Peyer's patch (tissue), 4 donors: ENCODE measurements at places on chromosomes 6 and 20.

GRCh38 chr6:12289933-12290820 lies at the start of gene EDN1:
Gene EDN1 (plus strand): TSS chr6:12290361. CDS start chr6:12290630, 269 bp downstream.
- DNase-seq, result peak; percentile 89

DNA sequence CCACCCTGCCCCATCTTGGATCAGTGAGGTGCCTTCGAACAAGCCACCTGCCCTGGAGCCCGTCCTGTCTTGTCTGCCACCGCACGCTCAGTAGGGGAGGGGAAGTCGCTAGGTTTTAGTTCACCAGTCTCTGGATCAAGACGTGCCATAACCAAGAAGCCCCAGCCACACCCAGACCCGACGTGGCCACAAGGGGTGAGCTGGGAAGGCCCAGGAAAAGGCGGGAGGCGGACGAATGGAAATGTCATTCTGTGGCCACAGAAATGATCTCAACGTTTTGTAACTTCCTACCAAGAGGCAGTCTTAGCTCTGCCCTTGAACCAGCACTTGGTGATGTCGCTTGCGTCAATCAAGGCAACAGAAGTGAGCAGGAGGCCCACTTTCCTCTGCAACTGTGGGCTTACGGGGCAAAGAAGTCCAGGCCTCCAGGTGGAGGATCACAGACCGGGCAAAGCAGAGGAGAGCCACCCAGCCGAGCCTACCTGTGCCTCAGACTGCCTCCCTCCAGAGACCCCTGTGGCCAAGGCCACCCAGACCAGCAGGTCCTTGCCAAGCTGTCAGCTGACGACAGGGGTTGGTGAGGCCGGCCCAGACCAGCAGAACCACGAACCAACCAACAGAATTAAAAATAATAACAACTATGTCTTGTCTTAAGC lies 14.5 kb downstream of the GMEB2 start:
- DNase-seq, result no peak

GRCh38 chr6:1285956-1286355 lies 25.9 kb upstream of the FOXQ1 start:
- no peak for DNase-seq

DNA sequence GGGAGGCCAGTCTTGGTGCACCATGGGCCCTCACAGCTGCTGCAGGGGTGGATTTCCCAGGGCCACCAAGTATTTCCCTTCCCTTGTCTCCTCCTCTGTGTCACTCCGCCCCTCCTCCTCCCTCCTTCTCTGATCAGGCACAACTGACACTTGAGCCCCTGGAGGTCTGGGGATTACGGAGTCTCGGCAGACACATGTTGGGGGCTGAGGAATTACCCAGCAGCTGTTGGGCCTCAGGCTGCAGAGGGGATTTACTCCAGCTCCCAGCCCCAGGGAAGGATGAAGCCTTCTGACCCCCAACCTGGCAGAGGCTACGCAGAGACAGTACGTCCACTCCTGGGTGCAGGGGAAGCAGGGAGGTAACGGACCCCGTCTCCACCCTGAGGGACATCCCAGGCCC lies 420.5 kb upstream of the SULF2 start:
- DNase-seq, result no peak

DNA sequence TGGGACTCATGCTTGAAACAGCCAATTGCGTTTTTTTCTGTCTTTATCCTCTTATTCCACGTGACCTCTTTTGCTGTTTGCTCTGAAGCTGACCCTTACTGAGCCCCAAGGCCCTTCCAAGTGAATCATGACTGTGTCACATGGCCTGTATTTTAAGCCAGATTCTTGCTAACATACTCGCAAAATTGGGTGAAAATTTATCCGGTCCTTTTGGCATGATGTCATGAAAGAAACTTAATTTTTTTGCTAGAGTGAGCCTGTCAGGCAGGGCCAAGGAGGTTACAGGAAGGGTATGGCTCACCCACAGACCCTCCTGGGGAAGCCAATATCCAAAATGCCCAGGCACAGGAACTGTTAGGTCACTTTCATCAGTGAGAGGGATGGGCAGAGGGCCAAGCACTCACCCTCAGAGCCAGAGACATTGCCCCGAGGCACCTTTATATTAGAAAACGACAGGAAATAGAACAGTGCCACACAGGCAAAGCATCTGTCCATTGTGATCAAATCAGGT lies 296.7 kb downstream of the CDH26 start:
- no peak for DNase-seq

GRCh38 chr20:32111753-32112152 lies 2.2 kb downstream of the TM9SF4 start:
- no peak for DNase-seq

- no peak for DNase-seq
Observed at GRCh38 chr6:10418361-10418861, 3.5 kb upstream of the TFAP2A start.

DNA sequence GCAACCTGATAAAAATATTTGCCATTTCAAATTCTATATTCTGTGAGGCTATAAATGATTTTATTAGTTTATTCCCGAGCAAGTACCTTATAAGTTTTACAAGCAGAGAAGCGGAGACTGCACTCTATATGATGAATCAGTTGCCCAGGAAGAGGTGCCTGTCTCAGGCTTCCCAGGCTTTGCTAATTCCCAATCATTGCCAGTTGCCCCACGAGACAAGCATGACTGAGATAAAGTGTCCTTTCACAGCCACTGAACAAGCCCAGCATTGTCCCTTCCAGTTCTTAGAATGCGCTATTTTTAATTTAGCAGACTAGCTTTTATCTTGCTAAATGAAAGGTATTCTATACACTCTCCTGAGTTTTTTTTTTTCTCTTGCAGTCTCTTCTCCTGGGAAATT lies 260.7 kb downstream of the ALDH8A1 start:
- no peak for DNase-seq

DNA sequence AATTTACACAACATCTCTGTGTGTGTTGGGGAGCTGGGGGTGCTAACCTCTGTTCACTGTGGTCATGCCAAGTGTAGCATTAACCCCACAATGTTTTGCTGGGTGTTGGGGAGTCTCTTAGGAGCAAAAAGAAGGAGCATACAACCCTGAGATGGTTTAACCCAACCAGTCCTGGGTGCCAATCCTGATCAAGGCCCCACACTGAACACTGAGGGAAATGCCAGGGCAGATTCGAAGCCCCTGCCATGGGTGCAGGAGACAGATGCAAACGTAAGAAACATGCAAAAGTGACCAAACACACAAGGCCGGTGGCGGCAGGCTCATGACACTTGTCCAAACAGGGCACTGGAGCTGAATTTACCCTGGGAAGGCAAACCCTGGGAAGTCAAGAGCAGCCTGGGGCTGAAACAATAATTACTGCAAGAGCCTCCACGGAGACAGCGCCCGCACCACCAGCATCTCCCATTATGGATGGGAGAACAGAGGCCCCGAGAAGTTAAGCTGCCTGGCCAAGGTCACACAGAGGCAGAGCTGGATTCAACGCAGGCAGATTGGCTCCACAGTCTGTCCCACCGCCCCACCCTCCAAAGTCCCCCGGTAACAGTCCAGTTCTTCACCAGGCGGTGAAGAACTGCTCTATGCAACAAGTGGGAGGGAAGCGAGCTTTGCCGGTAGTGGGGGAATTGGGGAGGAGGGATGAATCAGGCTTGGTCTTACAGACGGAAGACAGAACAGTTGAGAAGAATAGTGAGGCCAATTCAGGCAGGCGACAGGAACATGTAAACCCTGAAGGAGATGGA lies 8.5 kb downstream of the ACSS1 start:
- no peak for DNase-seq

DNA sequence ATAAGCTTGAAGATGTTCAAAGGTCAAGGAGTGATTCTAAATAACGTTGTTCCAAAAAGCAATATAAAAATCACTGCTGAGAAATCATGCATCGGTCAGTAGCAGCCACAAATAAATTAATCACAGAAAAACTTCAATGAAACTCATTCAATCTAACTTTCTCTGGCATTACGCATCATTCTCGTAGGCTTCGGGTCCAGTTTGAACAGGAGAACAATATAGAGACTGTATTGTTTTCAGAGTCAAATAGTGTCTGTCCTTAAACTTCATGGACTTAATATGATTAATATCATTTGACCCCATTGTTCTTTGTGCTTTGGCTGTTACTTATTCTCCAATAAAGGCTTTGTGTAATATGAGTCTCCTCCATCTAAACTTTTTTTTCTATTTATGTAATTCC lies 200.4 kb downstream of the C6orf118 start:
- no peak for DNase-seq

DNA sequence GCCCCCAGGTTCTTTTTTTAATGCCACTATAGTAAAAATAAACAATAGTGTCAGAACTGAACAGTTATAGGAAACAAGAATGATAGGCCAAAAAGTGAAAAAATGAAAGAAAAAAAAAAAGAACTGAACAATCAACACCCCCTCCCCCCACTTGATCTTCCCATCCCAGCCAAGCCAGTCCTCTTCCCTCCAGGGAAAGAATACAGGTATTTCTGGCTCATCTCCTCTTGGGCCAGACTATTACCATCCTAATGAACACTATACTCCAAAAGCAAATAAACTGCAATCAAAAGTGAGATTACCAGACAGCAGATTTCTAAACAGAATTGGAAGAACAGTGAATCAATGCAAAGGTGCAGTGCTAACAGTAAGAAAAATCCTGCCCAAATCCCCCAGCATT lies 21.3 kb upstream of the C20orf203 start:
- no peak for DNase-seq

GRCh38 chr20:31691646-31692275 lies 30.9 kb downstream of the BCL2L1 start:
- DNase-seq, result no peak
